ENCODE measurements at places on chromosomes 2 and 18.
A peak's percentile ranks its signal among the peaks of the same experiment; 100 is the strongest.

DNA sequence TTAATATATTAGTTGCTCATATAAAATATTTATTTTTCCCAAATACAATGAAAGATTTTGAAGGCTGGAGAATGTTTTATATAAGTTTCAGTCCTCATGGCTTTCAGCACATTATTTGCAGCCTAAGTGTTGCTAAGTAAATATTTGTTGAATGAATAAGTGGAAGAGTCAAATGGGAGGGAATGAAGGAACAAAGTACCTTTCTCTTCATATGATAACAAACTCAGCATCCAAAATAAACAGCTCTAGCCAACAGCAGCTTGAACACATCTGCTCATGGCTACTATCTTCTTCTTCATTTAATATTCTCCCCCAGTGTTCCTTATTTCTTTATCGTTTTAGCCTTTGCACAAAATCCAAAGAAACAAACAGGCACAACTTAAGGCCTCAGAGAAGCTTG lies 385.2 kb upstream of the PIK3C3 start:
- no peak overlapping the region for H3K27ac ChIP-seq
- H3K36me3 ChIP-seq: no peaks in the 10 kb centered on the region
- H3K4me1 ChIP-seq: no peaks in the 10 kb centered on the region
- H3K4me3 ChIP-seq: no peak overlapping the region
- DNase-seq: no peak

DNA sequence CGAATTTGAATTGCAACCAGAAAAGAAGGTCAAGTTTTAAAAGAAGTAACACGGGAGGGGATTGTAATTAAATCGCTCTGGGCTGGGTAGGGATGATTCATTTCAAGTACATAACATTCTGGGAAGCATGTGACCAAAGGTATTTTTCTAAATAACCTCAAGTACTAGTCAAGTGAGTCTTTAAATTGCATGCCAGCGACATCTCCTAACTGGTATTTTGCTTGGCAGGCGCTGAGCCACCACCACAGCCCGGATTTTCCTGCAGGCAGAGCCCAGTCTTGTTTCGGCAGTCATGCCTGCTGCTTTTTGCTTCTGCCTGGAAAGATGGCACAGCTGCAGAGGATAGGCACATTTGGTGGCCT lies 33.7 kb upstream of the NPAS2 start:
- H3K27me3 ChIP-seq: peaks cover 12% of the 10 kb centered on the region
- H3K4me1 ChIP-seq: no peaks in the 10 kb centered on the region
- H3K27ac ChIP-seq: no peak overlapping the region

GRCh38 chr18:3930126-3931012 lies 480.4 kb downstream of the TGIF1 start:
- H3K4me3 ChIP-seq: no peak overlapping the region
- H3K27me3 ChIP-seq: peaks cover 6% of the 10 kb centered on the region
- no peaks in the 10 kb centered on the region for H3K36me3 ChIP-seq
- no peak overlapping the region for H3K27ac ChIP-seq
- H3K4me1 ChIP-seq: no peaks in the 10 kb centered on the region

- H3K4me3 ChIP-seq: no peak overlapping the region
- H3K36me3 ChIP-seq: peaks cover 14% of the 10 kb centered on the region
- H3K27me3 ChIP-seq: no peaks in the 10 kb centered on the region
- DNase-seq: no peak
- H3K27ac ChIP-seq: no peak overlapping the region
These were observed 151.0 kb downstream of the HDAC4 start for GRCh38 chr2:239249776-239250175.

DNA sequence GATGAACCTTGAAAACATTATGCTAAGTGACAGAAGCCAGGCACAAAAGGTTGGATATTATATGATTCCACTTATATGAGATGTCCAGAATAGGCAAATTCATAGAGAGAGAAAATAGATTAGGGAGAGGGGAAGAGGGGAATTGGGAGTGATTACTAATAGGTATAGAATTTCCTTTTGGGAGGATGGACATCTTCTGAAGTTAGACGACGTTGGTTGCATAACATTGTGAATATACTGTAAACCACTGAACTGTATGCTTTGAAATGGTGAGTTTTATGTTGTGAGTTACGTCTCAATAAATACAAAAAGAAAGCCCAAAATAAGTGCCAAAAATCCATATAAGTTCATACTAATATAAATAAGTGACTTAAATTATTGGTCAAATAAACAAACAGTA lies 18.6 kb upstream of the CYP26B1 start:
- no peaks in the 10 kb centered on the region for H3K36me3 ChIP-seq
- no peak overlapping the region for H3K27ac ChIP-seq
- DNase-seq: no peak
- H3K27me3 ChIP-seq: peaks cover 11% of the 10 kb centered on the region
- no peak overlapping the region for H3K4me3 ChIP-seq

- no peak overlapping the region for H3K27ac ChIP-seq
- no peaks in the 10 kb centered on the region for H3K27me3 ChIP-seq
- H3K36me3 ChIP-seq: no peaks in the 10 kb centered on the region
- no peaks in the 10 kb centered on the region for H3K4me1 ChIP-seq
- no peak overlapping the region for H3K4me3 ChIP-seq
These were observed 17.1 kb upstream of the MC2R start for GRCh38 chr18:13932285-13933025.

DNA sequence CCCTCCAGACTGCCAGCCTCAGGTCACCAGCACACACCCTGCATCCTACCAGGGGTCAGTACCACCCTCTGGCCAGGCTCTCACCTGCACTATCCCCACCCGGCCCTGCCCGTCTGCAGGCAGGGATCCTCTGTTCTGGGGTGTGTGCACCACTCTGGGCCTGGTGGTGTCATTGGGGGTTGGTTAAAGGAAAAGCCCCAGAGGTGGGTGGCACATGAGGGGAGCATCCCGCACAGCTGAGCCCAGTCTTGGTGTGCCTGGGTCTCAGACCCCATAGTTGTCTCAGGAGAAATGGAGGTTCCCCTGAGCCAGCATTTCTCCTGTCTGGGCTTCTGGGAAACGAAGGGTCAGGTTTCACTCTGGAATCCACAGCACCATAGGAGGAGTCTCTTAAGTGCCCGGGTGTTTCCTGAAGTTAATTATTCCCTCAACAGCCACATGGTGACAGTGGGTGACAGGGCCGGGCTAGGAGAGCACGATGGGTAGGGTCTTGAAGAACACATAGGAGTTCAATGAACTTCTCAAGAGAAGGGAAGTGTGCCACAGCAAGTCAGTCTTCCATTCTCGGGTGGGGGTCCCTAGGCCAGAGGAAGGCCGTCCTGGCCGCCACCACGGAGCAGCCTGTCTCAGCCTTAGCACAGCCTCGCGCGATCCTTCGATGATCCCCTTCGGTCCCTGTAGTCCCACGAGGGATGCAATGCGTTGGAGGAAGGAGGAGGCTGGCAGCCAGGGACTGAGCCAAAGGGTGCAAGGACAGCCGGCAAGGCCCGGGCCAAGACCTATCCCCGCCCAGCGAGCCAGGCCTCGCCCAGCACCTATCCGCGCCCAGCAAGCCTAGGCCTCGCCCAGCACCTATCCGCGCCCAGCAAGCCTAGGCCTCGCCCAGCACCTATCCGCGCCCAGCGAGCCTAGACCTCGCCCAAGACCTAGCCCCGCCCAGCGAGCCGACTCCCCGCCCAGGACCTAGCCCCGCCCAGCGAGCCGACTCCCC lies 1.1 kb upstream of the FARP2 start:
- peaks cover 25% of the 10 kb centered on the region for H3K36me3 ChIP-seq
- DNase-seq: peak; percentile 59
- no peak overlapping the region for H3K4me3 ChIP-seq
- H3K4me1 ChIP-seq: peaks cover 12% of the 10 kb centered on the region

- H3K27me3 ChIP-seq: no peaks in the 10 kb centered on the region
- H3K36me3 ChIP-seq: peaks cover 53% of the 10 kb centered on the region
- peak within 1 kb of the TSS; percentile 76 for H3K27ac ChIP-seq
- peak; percentile 85 for DNase-seq
- peaks cover 65% of the 10 kb centered on the region for H3K4me1 ChIP-seq
These were observed at the start of the genes COA5 and UNC50 for GRCh38 chr2:98608116-98608961. TSS of gene COA5 (minus strand) at chr2:98608512. CDS start at chr2:98608405, 107 bp downstream. TSS of gene UNC50 (plus strand) at chr2:98608589. CDS start at chr2:98609760, 1,171 bp downstream.

- H3K27ac ChIP-seq: peak overlapping the region; percentile 85
- H3K27me3 ChIP-seq: no peaks in the 10 kb centered on the region
- peaks cover 65% of the 10 kb centered on the region for H3K4me1 ChIP-seq
- peaks cover 5% of the 10 kb centered on the region for H3K36me3 ChIP-seq
These were observed 71.7 kb downstream of the HPCAL1 start for GRCh38 chr2:10374362-10374943.

DNA sequence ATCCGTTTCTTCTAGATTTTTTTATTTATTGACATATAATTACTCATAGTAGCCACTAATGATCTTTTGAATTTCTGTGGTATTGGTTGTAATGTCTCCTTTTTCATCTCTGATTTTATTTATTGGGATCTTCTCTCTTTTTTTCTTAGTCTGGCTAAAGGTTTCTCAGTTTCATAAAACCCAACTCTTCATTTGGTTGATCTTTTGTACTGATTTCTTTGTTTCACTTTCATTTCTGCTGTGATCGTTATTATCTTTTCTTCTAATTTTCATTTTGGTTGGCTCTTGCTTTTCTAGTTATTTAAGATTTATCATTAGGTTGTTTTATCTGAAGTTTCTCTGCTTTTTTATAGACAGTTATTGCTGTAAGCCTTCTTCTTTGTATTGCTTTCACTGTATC lies 463.6 kb upstream of the CRIM1 start:
- H3K4me1 ChIP-seq: peaks cover 18% of the 10 kb centered on the region
- H3K27ac ChIP-seq: peak overlapping the region; percentile 80
- peak overlapping the region; percentile 69 for H3K4me3 ChIP-seq
- no peak for DNase-seq
- H3K27me3 ChIP-seq: no peaks in the 10 kb centered on the region

DNA sequence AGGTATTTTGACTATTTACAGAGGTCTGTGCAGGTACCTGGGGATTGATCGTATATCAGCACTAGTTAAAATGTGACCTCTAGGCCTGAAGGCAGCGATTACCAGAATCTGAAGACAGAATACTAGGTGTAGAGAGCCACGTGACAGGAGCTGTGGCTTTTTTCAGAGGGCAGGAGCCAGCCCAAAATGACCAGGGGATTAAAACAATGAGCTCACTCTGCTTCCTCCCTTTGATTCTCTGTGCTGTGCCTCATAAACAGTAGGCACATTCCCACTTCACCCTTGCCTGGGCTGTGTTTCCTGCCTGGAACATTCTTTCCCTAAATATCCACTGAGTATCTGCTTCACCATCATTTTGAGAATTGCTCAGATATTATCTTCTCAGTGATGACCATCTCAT lies 15.2 kb downstream of the ITGAV start:
- H3K27ac ChIP-seq: no peak overlapping the region
- no peak for DNase-seq
- no peak overlapping the region for H3K4me3 ChIP-seq
- H3K36me3 ChIP-seq: peaks cover 6% of the 10 kb centered on the region
- peaks cover 5% of the 10 kb centered on the region for H3K4me1 ChIP-seq

- H3K27ac ChIP-seq: no peak overlapping the region
- no peak overlapping the region for H3K4me3 ChIP-seq
- no peaks in the 10 kb centered on the region for H3K27me3 ChIP-seq
- no peaks in the 10 kb centered on the region for H3K4me1 ChIP-seq
- H3K36me3 ChIP-seq: peaks cover 1% of the 10 kb centered on the region
These were observed 235.1 kb downstream of the NCKAP5 start for GRCh38 chr2:133333181-133333580.

- no peak for DNase-seq
- no peak overlapping the region for H3K4me3 ChIP-seq
- H3K27ac ChIP-seq: no peak overlapping the region
- H3K4me1 ChIP-seq: peaks cover 6% of the 10 kb centered on the region
- no peaks in the 10 kb centered on the region for H3K36me3 ChIP-seq
These were observed 44.7 kb upstream of the VPS54 start for GRCh38 chr2:64063924-64064331.

DNA sequence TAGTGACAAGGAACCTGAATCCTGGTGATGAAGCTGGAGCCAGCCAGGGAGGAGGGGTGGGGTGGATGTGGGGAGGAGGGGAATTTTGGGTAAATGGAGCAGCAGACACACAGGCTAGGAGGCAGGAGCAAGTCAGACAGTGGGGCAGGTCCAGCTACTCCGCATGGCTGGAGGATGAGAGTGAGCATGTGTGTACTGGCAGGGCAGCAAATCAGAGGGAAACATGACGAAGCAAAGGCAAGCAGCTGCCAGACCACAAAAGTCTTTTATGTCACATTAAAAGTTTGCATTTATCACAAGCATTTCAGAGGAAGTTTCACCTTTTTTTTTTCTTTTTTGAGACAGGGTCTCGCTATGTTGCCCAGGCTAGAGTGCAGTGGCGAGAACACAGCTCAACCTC lies 11.9 kb upstream of the KIDINS220 start:
- no peaks in the 10 kb centered on the region for H3K4me1 ChIP-seq
- DNase-seq: no peak
- peaks cover 31% of the 10 kb centered on the region for H3K27me3 ChIP-seq
- H3K36me3 ChIP-seq: no peaks in the 10 kb centered on the region
- no peak overlapping the region for H3K27ac ChIP-seq

GRCh38 chr2:213229814-213230213 lies 54.5 kb upstream of the SPAG16 start:
- peaks cover 13% of the 10 kb centered on the region for H3K4me1 ChIP-seq
- DNase-seq: no peak
- H3K27me3 ChIP-seq: no peaks in the 10 kb centered on the region

DNA sequence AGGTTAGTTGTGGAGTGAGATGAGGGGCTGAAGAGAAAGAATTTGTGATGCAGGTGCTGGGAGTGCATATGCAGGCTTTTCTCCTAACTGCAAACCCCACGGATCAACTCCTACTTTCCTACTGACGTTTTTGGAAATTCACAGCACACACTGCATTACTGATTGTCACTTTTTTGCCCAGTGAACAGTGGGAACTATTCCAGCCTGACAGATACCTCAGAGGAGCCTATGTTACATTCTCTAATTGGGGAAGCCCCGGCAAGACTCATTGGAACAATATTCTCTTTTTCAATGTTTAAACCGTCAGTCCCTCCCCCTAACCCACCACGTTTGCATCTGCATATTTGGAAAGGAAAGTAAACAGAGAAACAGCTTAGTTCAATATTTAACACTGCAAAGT lies 126.2 kb downstream of the DPP4 start:
- peaks cover 10% of the 10 kb centered on the region for H3K4me1 ChIP-seq
- H3K27ac ChIP-seq: no peak overlapping the region
- H3K4me3 ChIP-seq: no peak overlapping the region
- no peaks in the 10 kb centered on the region for H3K27me3 ChIP-seq
- no peak for DNase-seq

- DNase-seq: no peak
- no peaks in the 10 kb centered on the region for H3K36me3 ChIP-seq
- no peak overlapping the region for H3K4me3 ChIP-seq
- no peaks in the 10 kb centered on the region for H3K27me3 ChIP-seq
- H3K27ac ChIP-seq: no peak overlapping the region
These were observed 679.5 kb downstream of the KCNJ3 start for GRCh38 chr2:155377931-155378444.
